ENCODE measurements at places on chromosomes 16 and 17. TPM values are rescaled to one million over a fixed set of nuclear protein-coding genes. Genes with fewer than 3 reads are reported as not detected.
A peak's percentile ranks its signal among the peaks of the same experiment; 100 is the strongest.

Gene HSD17B1
- 0.26 TPM for total RNA-seq

DNA sequence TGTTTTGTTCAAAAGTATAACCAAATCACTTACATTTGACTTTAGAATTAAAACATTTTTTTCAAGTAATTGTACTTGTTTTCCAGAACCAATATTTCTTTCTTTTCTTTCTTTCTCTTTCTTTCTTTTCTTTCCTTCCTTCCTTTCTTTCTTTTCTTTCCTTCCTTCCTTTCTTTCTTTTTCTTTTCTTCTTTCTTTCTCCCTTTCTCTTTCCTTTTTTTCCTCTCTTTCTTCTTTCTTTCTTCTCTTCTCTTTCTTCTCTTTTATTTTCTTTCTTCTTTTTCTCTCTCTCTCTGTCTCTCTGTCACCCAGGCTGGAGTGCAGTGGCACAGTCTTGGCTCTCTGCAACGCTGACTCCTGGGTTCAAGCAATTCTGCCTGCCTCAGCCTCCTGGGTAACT is 26.4 kb upstream of the PSMC5 start:
- no peak for DNase-seq

Gene ABCA8
- total RNA-seq, result not detected

Gene CCL14
- total RNA-seq, result not detected

DNA sequence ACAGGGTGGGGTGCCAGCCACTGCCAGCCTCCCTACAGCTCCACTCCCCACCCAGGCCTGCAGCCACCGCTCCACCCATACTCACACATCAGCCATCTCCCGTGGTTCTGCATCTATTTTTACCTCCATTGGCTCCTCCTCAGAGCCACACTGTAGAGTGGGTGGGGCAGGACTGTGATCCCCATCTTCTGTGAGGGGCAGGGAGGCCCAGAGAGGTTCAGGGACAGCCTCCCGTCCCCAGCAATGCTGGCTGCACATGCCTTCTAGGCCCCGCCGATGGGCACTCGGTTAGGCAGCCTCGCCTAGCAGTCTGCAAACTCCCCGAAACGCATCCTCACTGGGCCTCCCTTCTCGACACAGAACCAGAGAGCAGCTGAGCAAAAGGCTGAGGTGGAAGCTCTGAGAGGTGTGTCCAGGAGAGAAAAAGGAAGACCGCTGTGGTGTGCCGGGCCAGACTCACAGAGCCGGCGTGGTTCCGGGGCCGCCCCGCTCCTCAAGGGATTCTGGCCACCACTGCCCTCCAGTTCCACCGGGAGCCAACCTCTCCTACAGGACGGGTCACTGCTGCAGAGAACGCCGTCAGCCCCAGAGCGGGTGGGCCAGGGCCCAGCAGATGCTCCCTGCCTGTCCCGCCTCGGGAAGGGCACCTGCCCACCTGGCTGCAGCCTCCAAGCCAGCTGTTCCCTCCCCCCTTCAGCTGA is 71.9 kb downstream of the ABR start:
- peak; percentile 23 for DNase-seq

Gene TMEM204
- not detected for total RNA-seq

DNA sequence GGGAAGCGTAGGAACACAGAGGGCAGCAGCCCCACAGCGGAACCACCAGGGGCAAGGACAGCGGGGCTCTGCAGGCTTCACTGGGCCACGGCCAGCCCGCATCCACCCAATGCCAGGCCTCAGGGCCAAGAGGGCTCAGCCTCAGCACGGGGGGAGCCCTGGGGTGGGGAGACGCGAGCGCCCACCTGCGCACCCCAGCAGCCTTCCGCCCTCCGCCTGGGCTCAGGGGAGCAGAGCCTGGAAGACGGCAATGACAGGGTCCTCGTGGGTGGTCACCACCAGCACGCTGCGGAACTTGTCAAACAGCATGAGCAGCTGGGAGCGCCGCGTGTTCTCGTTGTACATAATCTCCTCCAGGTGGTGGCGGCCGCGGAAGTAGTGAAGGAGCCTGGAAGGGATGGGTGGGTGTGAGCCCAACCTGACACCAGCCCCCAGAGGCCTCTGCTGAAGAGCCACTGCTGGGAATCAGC is 8.5 kb downstream of the MPG start:
- DNase-seq, result no peak

DNA sequence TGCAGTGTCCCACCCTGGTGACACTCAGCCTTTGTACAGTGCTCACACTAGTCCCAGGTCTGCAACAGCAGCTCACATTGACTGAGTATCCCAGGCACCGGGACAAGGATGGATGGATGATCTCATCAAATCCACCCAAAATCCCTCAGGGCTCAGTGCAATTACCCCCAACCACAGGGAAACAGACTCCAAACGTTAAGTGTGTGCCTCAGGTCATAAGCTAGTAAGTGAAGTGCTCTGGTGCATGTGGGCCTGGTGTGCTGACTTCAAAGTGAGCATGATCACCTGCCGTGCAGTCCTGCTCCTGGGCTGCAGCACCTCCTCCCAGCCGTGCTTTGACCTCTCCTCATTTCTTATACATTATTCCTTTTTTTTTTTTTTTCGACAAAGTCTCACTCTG is 31.2 kb upstream of the CD300E start:
- DNase-seq, result no peak

- DNase-seq, result peak; percentile 52
Observed at GRCh38 chr16:50671644-50672260, 9.4 kb downstream of the SNX20 start.

- DNase-seq, result no peak
Observed at GRCh38 chr17:49497148-49498028, 2.3 kb downstream of the NGFR start.

Gene EFNB3
- total RNA-seq, result 0.75 TPM

- DNase-seq, result no peak
Observed at GRCh38 chr16:441447-441846, 16.0 kb downstream of the RAB11FIP3 start.

GRCh38 chr17:72515291-72516065 is 394.7 kb downstream of the SOX9 start:
- peak; percentile 42 for DNase-seq

- DNase-seq, result no peak
Observed at GRCh38 chr16:85328676-85329058, 216.4 kb upstream of the CIBAR2 start.

Gene USH1G
- total RNA-seq, result not detected

DNA sequence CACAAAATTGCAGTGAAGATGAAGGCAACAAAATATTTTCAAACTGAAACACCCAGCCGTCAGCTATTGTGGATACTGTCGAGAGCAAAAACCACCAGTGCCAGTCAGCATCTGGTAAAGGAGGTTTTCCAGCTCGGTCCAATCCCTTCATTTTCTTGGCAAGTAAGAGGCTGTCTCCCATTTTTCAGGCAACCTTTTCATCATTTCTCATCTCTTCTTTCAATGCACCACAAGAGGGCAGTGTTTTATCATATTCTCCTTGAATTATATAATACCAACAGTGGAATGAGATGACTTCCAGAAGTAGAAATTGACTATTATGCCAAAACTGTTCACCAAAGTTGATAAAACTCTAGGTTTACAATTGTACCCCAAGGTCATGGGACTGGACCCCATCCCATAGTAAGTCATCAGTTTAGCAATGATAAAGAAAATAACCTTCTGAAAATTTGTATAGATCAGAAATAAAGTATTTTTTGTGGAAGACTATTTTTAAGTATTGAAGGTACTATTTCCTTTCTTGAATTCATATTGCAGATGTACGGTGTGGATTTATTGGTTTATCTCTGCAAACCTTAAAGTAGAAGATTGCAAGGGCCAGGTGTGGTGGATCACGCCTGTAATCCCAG is 16.8 kb downstream of the NQO1 start:
- peak; percentile 73 for DNase-seq

- DNase-seq, result no peak
Observed at GRCh38 chr17:77935121-77935571, 23.4 kb upstream of the TNRC6C start.

- DNase-seq, result no peak
Observed at GRCh38 chr17:72605543-72605942, 484.7 kb downstream of the SOX9 start.

- DNase-seq, result peak; percentile 37
Observed at GRCh38 chr17:7613769-7614424, 800 bp downstream of the FXR2 start.

DNA sequence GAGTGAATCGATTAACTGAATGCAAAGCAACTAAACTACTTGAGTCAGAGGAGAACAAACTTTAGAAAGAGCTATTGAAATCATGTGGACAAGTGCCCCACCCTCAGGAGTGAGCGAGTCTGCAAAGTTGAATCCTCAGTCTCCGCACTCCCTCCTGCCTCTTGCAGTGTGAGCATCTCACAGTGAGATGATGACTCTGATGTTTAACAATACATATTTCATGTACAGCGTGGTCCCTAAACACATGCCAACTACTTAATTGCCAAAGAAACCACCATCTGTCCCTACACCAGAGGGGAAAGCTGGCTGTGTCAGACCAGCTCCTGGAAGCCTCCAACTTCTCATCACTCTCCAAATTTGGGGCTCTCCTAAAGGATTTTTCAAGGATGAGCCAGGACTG is 31.2 kb downstream of the PIMREG start:
- DNase-seq, result no peak

DNA sequence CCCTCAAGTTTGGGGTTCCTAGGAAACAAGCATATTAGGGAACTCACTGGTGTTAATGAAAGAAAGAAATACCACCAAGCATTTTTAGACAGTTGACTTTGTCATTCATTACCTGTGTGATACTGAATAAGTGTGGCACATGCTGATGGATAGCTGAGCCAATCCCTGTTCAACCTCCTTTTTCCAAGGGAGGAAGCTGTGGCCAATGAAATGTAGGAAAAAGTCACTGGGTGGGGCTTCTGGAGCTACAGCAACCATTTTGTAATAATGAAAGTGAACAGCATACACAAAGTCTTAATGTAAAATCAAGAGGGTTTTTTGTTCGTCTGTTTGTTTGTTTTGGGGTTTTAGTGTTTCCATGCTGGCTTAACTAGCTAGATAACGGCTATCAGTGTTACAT is 254.3 kb upstream of the SALL1 start:
- no peak for DNase-seq

- peak; percentile 91 for DNase-seq
Observed at GRCh38 chr16:27400751-27401620, 988 bp upstream of the IL21R start.

GRCh38 chr17:10041287-10041612 is 136.2 kb upstream of the RCVRN start:
- no peak for DNase-seq

All from LHCN-M2 (cell line).